SK-N-SH treated with all-trans-retinoic acid at 6 μM for 48 hours (cell line): ENCODE measurements at places on chromosomes 13 and 19.

DNA sequence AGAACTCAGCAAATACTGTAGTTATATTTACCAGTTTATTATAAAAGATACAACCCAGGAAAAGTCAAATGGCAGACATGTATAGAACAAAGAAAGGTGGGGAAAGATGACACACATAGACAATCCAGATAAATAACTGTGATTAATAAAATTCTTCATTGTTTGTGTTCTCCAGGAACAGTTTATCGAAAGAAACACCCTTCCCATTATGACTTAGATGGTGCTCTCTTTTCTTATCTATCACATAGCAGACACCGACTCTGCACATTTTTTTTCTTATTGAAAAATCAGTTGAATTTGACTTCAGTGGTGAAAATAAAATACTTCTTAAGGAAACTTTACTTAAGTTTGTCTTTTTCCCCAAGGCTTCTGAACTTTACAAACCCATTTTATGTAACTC lies 6.2 kb downstream of the ZNF708 start:
- no peak for ATAC-seq

GRCh38 chr19:18304208-18304457 lies 18.7 kb downstream of the LSM4 start:
- peak; percentile 4; the same call in 2 of the 3 replicates for ATAC-seq

GRCh38 chr19:46159418-46160232 lies 11.6 kb downstream of the IGFL2 start:
- no peak for ATAC-seq

GRCh38 chr19:30074096-30074495 lies 132.1 kb downstream of the URI1 start:
- ATAC-seq = no peak

GRCh38 chr13:50370303-50370950 lies 355.2 kb downstream of the KCNRG start:
- no peak for ATAC-seq

- no peak for ATAC-seq
Measured at GRCh38 chr19:2084993-2085720, 11.0 kb downstream of the MOB3A start.

DNA sequence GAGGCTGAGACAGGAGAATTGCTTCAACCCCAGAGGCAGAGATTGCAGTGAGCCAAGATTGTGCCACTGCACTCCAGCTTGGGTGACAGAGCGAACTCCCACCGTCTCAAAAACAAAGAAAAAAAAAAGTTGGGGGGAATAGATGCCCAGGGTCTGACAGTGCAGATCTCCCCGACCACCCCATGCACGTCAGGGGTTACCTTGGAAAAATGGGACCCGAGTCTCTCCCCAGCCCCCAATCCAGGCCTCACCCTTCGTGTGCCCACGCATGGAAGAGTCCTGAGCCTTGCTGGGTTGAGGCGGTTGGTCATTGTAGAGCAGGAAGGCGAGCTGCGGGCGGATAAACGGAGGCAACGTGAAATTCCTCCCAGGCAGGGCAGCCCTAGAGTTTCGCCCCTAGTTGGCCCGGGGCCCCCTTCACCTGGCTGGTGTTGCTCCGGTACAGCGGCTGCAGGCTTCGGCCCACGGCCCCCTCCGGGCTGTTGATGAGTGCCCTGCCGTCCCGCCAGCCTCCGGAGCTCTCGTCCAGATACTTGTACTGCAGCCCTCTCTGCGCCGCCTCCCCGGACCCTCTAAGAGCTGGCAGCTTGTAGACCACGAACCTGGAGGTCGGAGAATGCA lies 588 bp downstream of the DNASE2 start:
- peak; percentile 73 for ATAC-seq

DNA sequence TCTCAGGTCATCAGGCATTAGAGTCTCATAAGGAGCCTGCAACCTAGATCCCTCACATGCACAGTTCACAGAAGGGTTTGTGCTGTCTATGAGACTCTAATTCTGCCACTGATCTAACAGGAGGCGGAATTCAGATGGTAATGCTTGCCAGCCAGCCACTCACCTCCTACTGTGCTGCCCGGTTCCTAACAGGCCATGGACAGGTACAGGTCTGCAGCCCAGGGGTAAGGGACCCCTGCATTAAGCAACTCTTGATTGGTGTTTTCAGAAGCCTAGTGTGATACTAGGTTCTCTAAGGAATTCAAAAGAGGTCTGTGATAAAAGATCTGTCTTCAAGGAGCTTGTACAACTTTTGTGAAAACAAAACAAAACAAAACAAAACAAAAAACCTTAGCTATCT lies 31.1 kb downstream of the CAB39L start:
- ATAC-seq = no peak

GRCh38 chr13:106284358-106284757 lies 251.1 kb downstream of the EFNB2 start:
- ATAC-seq = no peak

DNA sequence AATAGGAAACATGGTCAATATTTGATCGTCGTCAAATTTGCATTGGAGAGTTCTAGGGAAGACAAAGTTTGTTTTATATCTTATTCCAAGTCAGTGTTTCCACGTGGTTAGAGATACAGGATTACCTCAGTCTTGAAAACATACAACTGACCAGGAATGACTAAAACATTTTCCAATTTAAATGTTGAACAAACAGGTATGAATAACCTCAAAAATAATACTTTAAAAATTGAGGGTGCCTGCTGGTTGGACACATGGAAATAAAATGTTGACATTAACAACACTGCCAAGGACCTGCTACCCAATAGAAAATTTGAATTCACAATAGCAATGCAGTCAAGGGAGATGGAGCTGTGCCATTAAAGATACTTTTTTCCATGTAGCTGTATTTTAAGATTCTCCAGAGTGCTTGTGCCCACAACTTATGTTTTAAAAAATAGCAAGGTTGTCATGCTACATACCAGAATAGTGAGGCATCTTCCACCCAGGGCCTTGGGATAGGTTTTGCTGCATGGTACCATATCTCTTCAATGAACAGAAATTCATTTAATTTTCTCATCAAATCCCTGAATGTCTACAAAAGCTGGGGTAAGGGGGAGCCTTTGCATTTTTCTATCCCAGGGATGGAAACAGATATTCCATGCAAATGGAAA lies 260.8 kb downstream of the EFNB2 start:
- peak; percentile 58 for ATAC-seq

DNA sequence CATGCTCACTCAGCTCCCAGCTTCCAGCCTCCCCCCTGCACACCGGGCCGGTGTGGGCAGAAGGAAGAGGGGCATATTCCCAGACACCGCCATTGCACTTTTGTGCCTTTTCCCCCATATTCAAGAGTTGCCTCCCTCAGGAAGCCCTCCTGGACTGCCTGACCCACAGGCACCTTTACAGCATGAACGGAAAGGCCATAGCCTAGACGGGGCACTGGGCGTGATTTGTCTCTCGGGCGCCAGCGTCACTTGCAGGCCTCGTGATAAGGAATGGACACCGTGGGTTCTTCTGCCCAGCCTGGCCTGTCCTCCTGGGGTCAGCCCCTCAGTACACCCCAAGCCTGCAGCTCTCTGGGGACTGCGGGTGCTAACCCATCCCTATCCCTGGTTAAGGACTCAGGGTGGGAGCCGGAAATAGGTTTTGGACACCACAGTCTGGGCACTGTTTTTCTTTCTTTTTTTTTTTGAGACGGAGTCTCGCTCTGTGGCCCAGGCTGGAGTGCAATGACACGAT lies 933 bp upstream of the UQCR11 start:
- ATAC-seq = peak; percentile 3; the same call in 2 of the 3 replicates

- peak; percentile 95 for ATAC-seq
Measured at GRCh38 chr13:22915442-22916082, 265.2 kb upstream of the SGCG start.

DNA sequence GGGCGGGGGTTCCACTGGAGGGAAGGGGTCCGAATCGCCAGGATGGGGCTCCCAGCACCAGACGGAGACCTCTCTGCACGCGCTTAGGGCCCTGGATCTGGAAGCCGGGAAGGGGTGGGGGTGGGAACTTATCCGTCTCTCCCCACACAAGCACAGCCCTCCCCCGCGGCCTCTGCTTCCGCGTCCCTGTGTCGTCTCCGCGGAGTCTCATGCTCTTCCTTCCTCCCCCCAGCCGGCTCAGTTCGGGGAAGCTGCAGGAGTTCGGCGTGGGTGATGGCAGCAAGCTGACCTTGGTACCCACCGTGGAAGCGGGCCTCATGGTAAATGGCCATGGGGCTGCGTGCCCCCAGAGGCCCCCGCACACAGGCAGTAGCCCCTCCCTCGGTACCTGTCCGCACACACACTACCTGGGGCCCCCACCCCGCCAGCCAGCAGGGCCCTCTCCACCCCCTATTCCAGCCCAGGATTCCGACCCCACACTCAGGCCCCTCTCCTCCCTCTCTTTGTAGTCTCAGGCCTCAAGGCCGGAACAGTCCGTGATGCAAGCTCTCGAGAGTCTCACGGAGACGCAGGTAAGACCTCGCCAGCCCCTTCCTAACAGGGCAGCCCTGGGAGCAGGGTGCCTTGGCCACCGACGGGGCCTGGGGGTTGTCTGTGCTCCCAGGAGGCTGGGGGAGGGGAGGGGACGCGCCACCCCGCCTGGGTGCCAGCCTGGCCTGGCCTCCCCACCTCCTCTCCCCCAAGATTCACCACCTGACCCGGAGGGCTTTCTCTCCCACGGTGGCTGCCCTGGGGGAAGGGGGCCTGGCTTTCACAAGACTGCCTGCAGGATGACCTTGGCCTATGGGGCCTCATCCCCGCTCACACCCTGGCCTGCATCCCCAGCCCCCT lies 3.2 kb downstream of the MIDN start:
- peak; percentile 0; the same call in 1 of the 3 replicates for ATAC-seq

DNA sequence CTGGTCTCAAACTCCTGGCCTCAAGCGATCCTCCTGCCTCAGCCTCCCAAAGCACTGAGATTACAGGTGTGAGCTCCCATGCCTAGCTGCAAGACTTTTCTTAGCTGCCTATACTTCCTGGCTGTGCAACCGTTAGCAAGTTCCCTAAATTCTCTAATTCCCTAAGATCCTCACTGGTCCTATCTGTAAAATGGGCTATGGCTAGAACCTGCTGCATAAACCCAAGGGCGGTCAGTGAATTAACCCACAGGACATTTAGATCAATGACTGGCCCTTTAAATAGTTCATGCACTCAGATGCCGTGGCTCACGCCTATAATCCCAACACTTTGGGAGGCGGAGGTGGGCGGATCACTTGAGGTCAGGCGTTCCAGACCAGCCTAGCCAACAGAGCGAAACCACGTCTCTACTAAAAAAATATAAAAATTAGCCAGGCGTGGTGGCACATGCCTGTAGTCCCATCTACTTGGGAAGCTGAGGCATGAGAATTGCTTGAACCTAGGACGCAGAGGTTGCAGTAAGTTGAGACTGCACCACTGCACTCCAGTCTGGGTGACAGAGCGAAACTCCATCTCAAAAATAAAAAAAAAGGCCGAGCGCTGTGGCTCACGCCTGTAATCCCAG lies 4.1 kb upstream of the C19orf53 start:
- no peak for ATAC-seq

- peak; percentile 66 for ATAC-seq
Measured at GRCh38 chr13:37869756-37870488, at the start of gene TRPC4. TSS of gene TRPC4 (minus strand) at chr13:37869772. CDS start at chr13:37783333, 86,439 bp downstream.

- ATAC-seq = no peak
Measured at GRCh38 chr13:30545320-30545719, 72.4 kb upstream of the USPL1 start.
